ENCODE measurements at places on chromosomes 3 and 15.

DNA sequence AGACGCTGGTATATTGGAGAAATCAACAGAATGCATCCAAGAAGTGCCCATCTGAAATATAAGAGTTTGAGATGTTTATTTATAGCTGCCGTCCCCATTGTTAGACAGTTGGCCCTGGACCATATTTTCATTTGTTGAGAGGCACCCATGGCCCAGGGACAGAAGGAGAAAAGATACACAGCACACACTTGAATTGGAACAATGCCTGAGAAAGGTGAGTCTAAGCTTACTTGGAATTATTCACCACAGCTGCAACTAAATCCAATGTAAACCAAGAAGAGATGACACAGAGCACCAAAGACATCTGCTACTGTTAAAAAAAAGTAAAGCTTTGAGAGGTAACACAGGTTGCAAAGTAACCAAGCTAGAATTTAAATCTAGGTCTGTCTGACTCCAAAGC is 525.5 kb upstream of the NAALADL2 start:
- no peak for DNase-seq

GRCh38 chr3:173826901-173827609 is 429.5 kb downstream of the NLGN1 start:
- DNase-seq: no peak

DNA sequence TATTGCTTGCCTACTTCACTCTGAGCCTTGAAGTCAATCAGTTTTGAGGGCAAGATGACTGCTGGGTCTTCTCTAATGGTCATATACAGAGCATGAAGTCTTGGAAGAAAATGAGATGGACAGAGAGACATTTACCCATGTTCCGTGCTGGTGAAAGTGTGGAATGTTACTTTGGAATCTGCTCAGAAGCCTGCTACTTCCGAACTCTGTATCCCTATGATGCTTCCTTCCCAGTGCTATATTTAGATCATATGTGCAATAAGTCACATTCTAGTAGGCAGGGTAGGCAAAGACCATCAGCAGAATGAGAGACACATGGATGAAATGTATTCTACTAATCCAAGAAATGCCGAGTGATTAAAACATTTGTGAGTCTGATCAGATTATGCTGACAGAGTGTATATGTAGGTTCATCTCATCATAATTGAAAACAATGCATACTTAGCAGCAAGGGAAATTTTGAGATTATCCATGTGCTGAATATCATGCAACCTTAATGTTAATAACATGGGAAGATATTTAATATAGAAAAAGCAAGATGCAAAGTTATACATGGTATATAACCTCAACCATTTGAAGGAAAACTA is 60.5 kb downstream of the RAB7A start:
- DNase-seq: no peak

DNA sequence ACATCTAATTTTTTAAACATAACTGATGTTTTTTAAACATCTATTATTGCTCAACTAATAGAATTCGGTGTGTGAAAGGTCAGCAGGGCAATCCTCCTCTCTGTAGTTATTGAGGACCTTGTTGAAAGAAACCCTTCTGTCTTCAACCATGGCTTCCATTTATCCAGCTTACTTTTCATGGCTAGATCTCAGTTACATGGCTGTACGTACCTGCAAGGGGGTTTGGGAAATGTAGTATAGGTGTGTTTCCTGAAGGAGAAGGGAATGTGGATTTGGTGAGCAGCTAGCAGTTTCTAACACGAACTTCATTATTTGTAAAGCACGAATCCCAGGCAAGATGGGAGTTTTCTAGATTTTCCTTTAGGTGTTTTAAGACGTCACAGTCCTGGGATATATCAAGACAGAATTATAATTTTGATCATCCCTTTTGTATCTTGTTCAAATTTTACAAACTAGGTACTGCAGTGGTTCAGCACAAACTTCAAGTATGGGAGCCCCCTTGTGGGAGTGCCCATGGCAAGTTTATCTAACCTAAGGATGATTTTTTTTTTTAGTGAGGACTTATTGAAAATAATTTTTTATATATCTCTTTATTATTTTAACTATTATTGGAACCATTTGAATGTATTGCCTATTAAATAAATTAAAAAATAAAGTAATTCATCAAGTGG is 41.6 kb downstream of the FBXL2 start:
- DNase-seq: no peak

GRCh38 chr3:30664459-30664858 is 58.1 kb downstream of the TGFBR2 start:
- DNase-seq: no peak

GRCh38 chr3:186653080-186653707 is 12.6 kb upstream of the HRG start:
- DNase-seq: no peak

GRCh38 chr15:38002883-38003477 is 68.5 kb downstream of the TMCO5A start:
- no peak for DNase-seq

DNA sequence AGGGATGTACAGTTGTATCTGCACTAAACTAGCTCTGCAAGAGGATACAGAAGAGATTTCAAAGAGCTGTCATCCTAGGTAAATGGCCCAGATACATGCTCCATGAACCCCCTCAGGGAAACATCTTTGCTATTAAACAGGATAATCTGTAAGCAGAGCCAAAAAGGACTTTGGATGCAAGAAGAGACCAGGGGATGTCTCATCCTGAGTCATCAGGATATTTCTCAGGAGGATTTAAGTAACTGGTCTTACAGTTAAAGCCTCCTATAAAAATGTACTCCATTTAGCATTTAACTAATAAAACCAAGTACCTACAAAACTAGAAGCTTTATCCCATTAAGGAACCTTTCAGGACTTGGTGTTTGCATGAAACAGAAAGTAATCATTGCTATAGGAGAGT is 48.2 kb upstream of the PHLDB2 start:
- DNase-seq: no peak

GRCh38 chr3:169286992-169287391 is 376.5 kb downstream of the MECOM start:
- DNase-seq: no peak

DNA sequence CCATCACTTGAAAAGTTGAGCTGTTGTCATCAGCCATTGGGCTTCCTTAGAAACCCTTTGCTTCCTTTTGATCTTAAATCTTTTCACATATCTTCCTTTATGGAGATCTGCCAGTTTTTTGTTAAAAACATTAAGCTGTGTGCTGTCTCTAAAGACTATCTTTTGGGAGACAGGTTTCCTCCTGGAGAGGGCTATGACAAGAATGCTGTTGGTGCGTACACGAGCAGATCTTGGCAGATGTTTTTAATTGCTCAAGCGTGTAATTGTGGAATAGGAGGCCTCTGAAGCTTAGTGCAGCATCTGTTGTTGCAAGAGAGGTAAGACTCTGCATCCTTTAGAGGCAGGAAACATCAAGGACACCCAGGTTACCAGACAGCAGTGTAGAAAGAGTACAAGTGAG is 56.8 kb downstream of the PHLDB2 start:
- DNase-seq: no peak

- DNase-seq: no peak
These were observed 546.2 kb downstream of the MECOM start for GRCh38 chr3:169117264-169117663.

All from activated gamma-delta T cell treated with Interleukin-2 at 50 U/mL for 16 hours (primary cell).